Glutamatergic neuron (in vitro differentiated cells): ENCODE measurements at places on chromosomes 1 and 21. TPM values are rescaled to one million over a fixed set of nuclear protein-coding genes. Genes with fewer than 3 reads are reported as not detected.

DNA sequence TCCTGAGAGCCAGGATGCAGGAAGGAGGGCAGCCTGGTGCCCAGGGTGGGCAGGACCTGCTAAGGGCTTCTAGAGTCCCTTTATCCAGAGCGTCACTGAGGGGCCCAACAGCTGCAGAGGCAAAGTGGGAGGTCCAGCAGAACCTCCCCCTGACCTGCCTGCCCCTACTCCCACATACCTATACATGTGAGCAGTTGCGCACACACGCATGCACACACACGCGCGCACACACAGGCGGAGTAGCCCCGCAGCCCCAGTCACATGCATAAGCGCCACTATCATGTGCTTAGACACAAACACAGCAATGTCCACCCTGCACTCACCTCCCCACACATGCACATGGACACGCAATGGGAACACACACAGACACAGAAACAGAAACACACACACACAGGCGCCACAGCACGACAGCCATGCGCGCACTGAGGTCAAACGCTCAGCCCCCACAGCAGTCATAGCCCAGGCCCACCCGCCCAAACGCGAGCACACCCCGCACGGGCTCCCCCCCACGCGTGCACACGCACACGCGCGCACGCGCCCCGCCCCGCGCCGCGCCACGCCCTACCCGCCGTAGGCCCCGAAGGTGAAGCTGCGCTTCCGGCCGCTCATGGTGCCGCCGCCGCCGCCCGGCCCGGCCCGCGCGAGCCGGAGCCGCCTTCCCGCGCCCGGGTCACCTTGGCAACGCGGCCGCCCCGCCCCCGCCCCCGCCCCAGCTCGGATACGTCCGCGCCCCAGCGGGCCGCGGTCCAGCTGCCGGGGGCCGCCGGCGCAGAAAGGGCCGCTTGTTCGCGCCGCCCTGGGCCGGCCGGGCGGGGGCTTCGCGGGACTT lies 17.7 kb downstream of the RAP1GAP start:
- peaks cover 3% of the 10 kb centered on the region for H3K4me1 ChIP-seq
- H3K27ac ChIP-seq = no peak overlapping the region
- H3K27me3 ChIP-seq = peaks cover 24% of the 10 kb centered on the region
- peak overlapping the region; percentile 85 for H3K4me3 ChIP-seq

BACH1 gene
- 78.8 TPM for total RNA-seq

DNA sequence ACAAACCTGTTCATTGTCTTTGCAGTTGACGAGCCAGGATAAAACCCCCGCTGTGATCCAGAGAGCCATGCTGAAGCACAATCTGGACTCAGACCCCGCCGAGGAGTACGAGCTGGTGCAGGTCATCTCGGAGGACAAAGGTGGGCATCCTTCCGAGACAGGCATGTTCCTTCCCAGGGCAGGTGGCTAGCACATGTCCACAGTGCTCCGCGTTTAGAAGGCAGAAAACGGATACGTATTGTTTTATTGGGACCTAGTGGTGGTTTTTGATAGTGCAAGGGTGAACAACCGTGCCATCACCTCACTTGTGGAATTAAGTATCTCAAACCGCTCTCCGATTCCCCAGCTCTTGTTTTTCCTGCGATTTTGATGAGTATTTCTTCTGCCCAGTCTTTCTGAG lies 115.3 kb downstream of the COLGALT2 start:
- H3K4me3 ChIP-seq = no peak overlapping the region
- peaks cover 1% of the 10 kb centered on the region for H3K27me3 ChIP-seq
- peaks cover 8% of the 10 kb centered on the region for H3K36me3 ChIP-seq
- H3K4me1 ChIP-seq = peaks cover 2% of the 10 kb centered on the region

SLX9 gene
- 30.7 TPM for total RNA-seq

DNA sequence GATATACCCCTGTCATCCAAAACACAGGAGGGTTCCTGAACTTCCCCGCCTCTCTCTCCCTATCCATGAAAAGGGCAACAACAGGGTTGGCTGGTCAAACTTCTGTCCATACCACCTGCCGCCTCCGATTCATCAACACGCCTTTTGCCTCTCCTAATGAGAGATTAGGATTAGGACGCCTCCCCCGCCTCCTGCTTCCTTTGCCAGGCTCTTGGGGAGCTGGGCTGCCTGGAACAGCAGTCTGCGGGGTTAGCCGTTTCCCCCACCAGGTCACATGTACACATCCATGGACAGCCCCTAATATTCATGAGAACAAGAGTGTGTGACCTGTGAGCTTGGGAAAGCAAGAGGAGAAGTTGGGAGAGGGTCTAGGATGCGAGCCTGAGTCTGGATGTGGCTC lies 2.3 kb upstream of the OPTC start:
- H3K36me3 ChIP-seq = peaks cover 4% of the 10 kb centered on the region
- DNase-seq = no peak
- H3K4me3 ChIP-seq = peak overlapping the region; percentile 42
- peaks cover 28% of the 10 kb centered on the region for H3K4me1 ChIP-seq

DNA sequence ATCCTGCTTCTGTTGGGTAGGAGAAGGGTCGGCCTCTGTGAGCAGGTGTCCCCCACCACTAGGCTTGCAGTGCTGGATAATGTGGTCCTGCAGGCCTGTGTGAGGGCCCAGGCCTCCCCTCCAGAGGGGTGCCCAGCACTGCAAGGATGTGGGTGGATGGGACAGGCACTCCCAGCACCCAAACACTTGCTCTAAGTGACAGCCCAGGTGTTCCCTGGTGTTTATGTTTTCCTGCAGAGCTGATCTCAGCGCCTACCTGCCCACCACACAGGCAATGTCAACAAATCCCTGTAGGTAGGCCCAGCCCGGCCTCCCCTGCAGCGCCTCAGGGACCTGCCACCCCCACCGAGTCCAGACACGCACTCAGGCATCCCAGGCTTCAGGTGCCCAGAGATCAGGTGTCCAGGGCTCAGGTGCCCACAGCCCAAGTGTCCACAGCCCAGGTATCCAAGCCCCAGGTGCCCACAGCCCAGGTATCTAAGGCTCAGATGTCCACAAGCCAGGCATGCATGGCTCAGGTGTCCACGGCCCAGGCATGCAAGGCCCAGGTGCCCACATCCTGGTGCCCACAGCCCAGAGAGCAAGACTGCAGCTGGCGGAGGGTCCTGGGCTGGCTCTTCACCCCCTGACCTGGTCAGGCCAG lies 59.2 kb downstream of the WNT9A start:
- no peak overlapping the region for H3K27ac ChIP-seq
- DNase-seq = no peak
- H3K4me1 ChIP-seq = peaks cover 2% of the 10 kb centered on the region
- H3K27me3 ChIP-seq = no peaks in the 10 kb centered on the region
- no peaks in the 10 kb centered on the region for H3K36me3 ChIP-seq

- H3K36me3 ChIP-seq = no peaks in the 10 kb centered on the region
- DNase-seq = no peak
- H3K4me1 ChIP-seq = peaks cover 2% of the 10 kb centered on the region
- no peaks in the 10 kb centered on the region for H3K27me3 ChIP-seq
- H3K27ac ChIP-seq = no peak overlapping the region
These were observed 371.7 kb downstream of the PTPRC start for GRCh38 chr1:199010492-199010891.

DNA sequence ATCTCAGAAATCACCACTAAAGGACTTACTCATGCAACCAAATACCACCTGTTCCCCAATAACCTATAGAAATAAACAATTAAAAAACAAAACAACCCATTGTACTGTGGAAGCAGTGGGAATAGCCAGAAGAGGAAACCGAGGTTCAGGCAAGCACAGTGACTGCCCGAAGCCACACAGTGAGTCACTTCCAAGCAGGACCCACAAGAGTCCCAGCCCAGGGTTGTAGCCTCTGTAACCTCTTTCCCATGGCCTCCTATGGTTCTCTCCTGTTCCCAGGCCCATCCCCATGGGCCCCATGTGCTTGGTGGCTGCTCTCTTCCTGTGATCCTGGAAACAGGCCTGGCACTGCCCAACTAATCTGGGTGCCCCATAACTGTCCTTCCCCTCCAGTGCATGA lies 29.0 kb upstream of the HTR1D start:
- H3K27me3 ChIP-seq = no peaks in the 10 kb centered on the region
- no peaks in the 10 kb centered on the region for H3K36me3 ChIP-seq
- no peak overlapping the region for H3K4me3 ChIP-seq
- no peak overlapping the region for H3K27ac ChIP-seq
- DNase-seq = no peak

DNA sequence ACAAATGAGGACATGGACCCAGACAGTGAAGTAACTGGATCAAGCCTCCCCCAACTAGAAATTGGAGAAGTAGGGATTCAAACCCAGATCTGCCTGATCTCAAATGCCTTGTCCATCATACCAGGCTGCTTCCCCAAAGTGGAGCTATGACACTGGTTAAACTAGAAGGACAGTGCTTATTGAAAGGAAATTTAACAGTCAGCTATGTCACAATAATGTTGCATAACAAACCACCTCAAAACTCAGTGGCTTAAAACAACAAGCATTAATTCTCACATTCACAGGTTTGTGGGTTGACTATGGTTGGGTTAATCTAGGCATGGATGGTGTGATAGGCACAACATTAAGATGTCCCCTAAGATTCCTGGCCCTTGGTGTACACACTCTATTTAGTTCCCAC lies 107.1 kb downstream of the TAS1R2 start:
- no peak overlapping the region for H3K4me3 ChIP-seq
- peaks cover 6% of the 10 kb centered on the region for H3K36me3 ChIP-seq
- no peak for DNase-seq
- no peaks in the 10 kb centered on the region for H3K4me1 ChIP-seq
- H3K27me3 ChIP-seq = peaks cover 8% of the 10 kb centered on the region

GRCh38 chr1:166507347-166507746 lies 331.9 kb upstream of the POGK start:
- H3K36me3 ChIP-seq = no peaks in the 10 kb centered on the region
- H3K4me3 ChIP-seq = no peak overlapping the region
- no peak overlapping the region for H3K27ac ChIP-seq
- no peaks in the 10 kb centered on the region for H3K4me1 ChIP-seq

GRCh38 chr1:237760951-237761350 lies 129.8 kb downstream of the ZP4 start:
- no peaks in the 10 kb centered on the region for H3K36me3 ChIP-seq
- H3K4me3 ChIP-seq = no peak overlapping the region
- H3K27me3 ChIP-seq = no peaks in the 10 kb centered on the region
- peaks cover 22% of the 10 kb centered on the region for H3K4me1 ChIP-seq
- peak overlapping the region; percentile 43 for H3K27ac ChIP-seq

- H3K4me1 ChIP-seq = peaks cover 28% of the 10 kb centered on the region
- DNase-seq = peak; percentile 34
- peak overlapping the region; percentile 41 for H3K4me3 ChIP-seq
- peak overlapping the region; percentile 85 for H3K27ac ChIP-seq
These were observed 48.3 kb downstream of the GNB1 start for GRCh38 chr1:1842360-1843146.

DNA sequence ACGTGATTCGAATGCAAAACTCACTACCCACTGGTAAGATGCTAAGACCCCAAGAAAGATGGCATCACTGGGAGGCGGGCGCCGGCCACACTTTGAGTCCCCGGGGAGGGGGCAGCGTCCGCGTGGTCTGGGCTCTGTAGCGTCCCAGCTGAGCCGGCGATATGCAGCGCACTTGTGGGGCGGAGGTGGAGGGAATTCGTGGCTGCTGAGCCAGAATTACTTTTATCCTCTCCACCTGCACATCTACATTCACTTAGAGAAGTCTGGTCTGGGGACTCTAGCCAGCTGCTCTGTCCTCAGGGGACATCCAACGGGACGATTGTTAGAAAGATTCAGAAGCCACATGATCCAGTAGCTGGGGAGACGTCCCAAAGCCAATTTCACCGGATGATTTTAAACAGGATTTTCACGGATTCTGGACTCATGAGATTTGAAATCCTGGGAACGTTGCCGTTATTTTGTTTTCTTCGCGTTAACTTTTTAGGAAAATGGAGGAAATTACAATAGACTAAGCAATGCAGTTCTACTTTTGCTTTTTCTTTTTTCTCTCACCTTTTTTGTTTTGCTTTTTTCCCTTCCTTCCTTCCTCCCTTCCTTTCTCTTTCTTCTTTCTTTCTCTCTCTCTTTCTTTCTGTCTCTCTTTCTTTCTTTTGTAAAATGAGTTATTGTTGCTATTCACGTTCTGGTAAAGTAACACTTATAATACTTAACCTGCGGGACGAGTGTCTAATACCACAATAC lies 1.3 kb downstream of the JAM2 start:
- no peaks in the 10 kb centered on the region for H3K36me3 ChIP-seq
- peaks cover 5% of the 10 kb centered on the region for H3K27me3 ChIP-seq
- peak; percentile 74 for DNase-seq
- H3K4me3 ChIP-seq = peak overlapping the region; percentile 82
- no peak overlapping the region for H3K27ac ChIP-seq
- peaks cover 11% of the 10 kb centered on the region for H3K4me1 ChIP-seq

HAPLN2 gene
- total RNA-seq = 0.71 TPM

GRCh38 chr21:43609501-43610340 lies 49.6 kb downstream of the HSF2BP start:
- no peak for DNase-seq
- no peaks in the 10 kb centered on the region for H3K36me3 ChIP-seq
- peaks cover 4% of the 10 kb centered on the region for H3K27me3 ChIP-seq
- no peak overlapping the region for H3K4me3 ChIP-seq

HOOK1 gene
- total RNA-seq = 2.1 TPM

- no peak overlapping the region for H3K27ac ChIP-seq
- peaks cover 23% of the 10 kb centered on the region for H3K36me3 ChIP-seq
- H3K4me1 ChIP-seq = no peaks in the 10 kb centered on the region
- no peak overlapping the region for H3K4me3 ChIP-seq
- peaks cover 2% of the 10 kb centered on the region for H3K27me3 ChIP-seq
- DNase-seq = no peak
These were observed 39.9 kb upstream of the SLC19A1 start for GRCh38 chr21:45582128-45582527.

AUNIP gene
- 1.3 TPM for total RNA-seq

DNA sequence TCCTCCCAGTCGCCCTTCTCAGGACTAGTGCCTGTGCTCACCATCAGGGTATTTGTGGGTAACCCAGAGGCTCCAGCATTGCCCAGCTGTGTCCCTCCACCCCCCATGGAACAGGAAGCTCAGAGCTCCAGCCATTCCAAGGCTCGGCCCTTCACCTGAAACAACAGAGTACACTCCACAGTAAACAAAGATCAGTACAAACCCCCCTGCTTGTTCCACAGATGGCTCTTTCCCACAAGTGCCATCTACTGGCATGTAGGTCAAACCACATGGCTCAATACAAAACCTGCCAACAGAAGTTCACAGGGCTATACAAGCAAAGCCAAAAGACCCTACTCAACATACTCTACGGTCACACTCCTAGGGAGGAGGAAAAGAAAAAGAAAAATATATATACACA lies 258.7 kb downstream of the AGBL4 start:
- no peak overlapping the region for H3K27ac ChIP-seq
- peaks cover 12% of the 10 kb centered on the region for H3K36me3 ChIP-seq
- DNase-seq = no peak

ARHGEF11 gene
- 40.5 TPM for total RNA-seq

- H3K27me3 ChIP-seq = no peaks in the 10 kb centered on the region
- H3K4me1 ChIP-seq = no peaks in the 10 kb centered on the region
- H3K4me3 ChIP-seq = no peak overlapping the region
- no peak for DNase-seq
These were observed 42.9 kb downstream of the CD53 start for GRCh38 chr1:110915804-110916203.

GRCh38 chr1:39976732-39977131 lies 21.8 kb downstream of the MFSD2A start:
- H3K4me3 ChIP-seq = no peak overlapping the region
- no peaks in the 10 kb centered on the region for H3K36me3 ChIP-seq
- H3K27me3 ChIP-seq = peaks cover 1% of the 10 kb centered on the region
- no peaks in the 10 kb centered on the region for H3K4me1 ChIP-seq
- no peak for DNase-seq
